ENCODE measurements at places on chromosomes 7 and 10. TPM values are rescaled to one million over a fixed set of nuclear protein-coding genes. Genes with fewer than 3 reads are reported as not detected.
A peak's percentile ranks its signal among the peaks of the same experiment; 100 is the strongest.

CAPZA2 gene
- total RNA-seq = 345 TPM

DEPP1 gene
- total RNA-seq = 254 TPM

CALCR gene
- not detected for total RNA-seq

GIMAP6 gene
- total RNA-seq = 49.2 TPM

LIPM gene
- total RNA-seq = not detected

NUPR2 gene
- total RNA-seq = 1.1 TPM

INHBA gene
- total RNA-seq = 73.3 TPM

LAMB4 gene
- not detected for total RNA-seq

UCMA gene
- not detected for total RNA-seq

ELFN1 gene
- total RNA-seq = 4.8 TPM

H2BK1 gene
- total RNA-seq = not detected

CRHR2 gene
- total RNA-seq = 1.5 TPM

VWA2 gene
- total RNA-seq = not detected

ASB15 gene
- not detected for total RNA-seq

SEMA3E gene
- 9.1 TPM for total RNA-seq

DNA sequence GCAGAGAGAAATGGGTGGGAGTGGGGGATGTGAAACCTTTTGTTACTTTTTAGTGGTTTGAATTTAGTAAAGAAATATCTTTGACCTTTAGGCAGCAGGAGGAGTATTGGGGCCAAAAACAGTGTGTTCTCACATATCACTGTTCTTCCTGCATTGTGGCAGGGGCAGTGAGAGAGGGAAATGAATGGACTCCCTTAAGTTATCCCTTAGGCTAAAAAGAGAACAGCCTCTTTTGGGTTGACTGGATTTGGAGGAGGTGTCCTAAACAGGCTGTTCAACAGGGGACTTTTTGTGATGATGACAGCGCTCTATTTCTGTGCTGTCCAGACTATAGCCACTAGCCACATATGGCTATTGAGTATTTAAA lies 22.3 kb downstream of the ZNF775 start:
- no peak for DNase-seq

DNA sequence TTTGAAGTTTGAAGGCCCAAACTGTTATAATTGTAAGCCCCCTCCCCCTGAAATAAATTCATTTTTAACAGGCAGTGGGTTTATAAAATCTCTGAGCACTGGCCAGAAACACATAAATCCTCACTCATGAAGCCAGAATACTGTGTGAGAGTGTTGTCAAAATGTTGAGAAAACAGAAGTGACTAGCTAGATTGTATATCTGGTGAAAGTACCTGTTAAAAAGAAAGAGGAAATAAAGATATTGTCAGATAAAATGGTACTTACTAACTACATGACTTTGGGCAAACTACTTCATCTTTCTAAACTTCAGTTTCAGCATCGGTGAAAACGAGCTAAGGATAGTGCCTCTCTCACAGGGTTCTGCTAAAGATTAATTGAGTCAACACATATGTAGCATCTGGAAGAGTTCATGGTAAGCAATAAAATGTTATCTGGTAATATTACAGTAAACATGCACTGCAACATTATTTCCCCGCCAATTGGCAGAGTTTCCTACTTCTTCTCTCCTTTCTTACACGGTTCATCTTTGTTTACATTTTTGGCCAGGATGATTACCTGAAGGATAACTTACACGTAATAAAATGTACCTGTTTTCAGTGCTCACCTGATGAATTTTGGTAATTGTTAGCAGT lies 202.5 kb upstream of the CHRM2 start:
- no peak for DNase-seq

GRCh38 chr7:155951554-155952158 lies 139.4 kb upstream of the SHH start:
- no peak for DNase-seq

DNA sequence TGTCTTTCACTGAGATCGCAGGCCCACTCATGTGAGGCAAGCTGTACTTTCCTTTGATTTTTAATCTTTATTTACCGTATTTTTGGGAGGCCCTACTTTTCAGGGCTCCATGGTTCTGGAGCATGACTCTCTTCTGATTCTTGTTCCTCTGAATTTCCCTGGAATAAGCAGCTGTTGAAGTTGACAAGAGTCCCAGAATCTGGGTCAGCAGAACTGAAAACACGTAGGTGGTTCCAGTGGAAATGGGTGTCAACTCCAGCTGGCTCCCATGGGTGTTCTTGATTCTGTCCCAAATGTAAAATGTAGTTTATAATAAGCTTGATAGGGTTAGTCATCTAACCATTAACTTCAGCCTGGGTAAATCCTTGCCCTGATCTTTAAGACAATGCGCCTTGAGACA lies 409.4 kb downstream of the GATA3 start:
- no peak for DNase-seq

DNA sequence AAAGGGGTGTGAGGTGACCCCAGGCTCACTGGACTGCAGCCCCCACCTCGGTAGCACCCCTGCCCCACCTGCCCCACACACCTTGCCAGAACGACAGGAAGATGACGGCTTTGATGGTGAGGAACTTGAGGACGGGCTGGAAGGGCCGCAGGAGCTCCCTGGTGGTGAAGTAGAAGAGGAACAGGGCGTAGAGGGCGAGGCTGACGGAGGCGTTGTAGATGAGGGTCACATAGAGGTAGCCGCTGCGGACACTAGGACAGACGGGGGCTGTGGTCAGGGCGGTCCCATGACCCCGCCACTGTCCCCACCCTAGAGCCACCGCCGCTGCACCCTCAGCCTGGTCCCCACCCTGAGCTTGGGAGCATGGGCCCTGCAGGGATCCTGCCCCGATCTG lies 7.6 kb downstream of the TMEM184A start:
- DNase-seq = no peak

DNA sequence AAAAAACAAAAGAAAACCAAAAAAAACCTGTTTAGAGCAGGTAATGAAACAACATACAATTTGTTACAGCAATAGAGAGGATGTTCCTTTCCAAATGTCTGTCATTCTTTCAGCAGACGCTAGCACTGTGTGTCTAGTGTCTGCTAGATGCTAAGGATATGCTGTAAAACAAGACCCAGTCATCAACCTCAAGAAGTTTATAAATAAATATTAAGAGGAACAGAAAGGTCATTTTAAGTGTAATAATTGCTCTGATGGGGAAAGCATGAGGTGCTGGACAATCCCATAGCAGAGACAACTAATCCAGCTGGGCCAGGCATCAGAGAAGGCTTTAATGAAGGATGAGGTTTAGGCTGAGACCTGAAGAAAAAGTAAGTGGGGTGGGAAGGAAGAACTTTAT lies 23.3 kb upstream of the ASCC1 start:
- no peak for DNase-seq

DNA sequence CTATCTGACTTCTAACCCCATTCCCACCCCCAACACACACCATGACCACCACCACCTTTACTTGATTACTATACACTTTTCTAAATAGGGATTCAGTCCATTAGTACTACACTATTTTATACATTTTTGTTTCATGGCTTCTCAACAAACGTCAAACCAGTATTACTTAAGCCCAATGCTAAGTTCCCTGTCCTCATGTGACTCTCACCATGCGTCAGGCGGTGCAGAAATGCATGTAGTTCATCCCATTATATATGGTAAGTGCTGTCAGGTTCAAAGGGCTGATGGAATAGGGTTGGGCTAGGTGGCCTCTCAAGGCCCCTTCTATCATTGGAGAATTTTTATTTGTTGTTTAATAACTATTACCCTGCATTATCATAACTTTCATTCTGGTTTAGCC lies 19.5 kb upstream of the VPS41 start:
- DNase-seq = no peak

DNA sequence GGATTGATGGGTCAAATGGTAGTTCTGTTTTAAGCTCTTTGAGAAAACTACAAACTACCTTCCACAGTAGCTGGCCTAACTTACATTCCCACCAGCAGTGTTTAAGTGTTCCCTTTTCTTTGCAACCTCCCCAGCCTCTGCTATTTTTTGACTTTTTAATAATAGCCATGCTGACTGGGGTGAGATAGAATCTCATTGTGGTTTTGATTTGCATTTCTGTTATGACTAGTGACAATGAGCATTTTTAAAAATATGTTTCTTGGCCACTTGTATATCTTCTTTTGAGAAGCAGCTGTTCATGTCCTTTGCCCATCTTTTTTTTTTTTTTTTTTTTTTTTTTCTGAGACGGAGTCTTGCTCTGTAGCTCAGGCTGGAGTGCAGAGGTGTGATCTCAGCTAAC lies 155.2 kb upstream of the BMPER start:
- DNase-seq = no peak

- DNase-seq = no peak
Observed at GRCh38 chr7:131637859-131638258, 81.4 kb upstream of the PODXL start.

DNA sequence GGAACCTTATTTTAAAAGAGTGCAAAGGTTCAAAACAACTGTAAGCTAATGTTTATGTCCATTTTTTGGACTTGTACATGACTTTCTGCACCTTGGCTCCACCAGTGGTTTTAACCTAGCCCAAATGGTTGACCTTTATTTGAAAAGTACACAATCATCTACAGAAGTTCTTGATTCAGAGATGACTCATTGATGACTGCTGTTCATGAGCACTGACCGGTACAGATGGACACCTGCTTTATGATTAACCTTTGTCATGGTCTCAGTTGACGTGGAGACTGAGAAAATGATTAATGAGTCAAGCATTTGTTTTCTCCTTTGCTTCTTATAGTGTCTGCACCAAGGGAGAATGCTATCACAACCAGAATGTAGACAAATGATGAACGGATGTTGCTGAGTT lies 55.7 kb upstream of the PTER start:
- DNase-seq = no peak

GRCh38 chr10:108850138-108850854 lies 1073.0 kb downstream of the XPNPEP1 start:
- DNase-seq = no peak

DNA sequence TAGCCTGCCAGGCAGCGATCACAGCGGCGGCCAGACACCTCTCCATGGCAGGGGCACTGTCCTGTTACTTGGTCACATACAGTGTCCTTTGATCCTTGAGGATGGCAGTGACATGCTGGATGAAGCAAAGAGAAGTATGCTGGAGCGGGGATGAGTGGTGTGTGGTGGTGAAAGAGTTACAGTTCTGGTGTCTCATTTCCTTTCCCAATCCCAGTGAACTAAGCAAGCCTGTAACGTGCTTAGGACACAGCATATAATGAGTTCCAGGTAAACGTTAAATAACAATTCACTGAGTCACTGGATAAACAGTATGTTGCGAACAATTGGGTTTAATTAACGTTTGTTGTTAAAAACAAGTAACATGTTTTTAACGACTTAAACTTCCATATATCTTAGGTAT lies 63.5 kb upstream of the LAMB1 start:
- no peak for DNase-seq

GRCh38 chr7:101370836-101371235 lies 8.2 kb downstream of the COL26A1 start:
- no peak for DNase-seq

DNA sequence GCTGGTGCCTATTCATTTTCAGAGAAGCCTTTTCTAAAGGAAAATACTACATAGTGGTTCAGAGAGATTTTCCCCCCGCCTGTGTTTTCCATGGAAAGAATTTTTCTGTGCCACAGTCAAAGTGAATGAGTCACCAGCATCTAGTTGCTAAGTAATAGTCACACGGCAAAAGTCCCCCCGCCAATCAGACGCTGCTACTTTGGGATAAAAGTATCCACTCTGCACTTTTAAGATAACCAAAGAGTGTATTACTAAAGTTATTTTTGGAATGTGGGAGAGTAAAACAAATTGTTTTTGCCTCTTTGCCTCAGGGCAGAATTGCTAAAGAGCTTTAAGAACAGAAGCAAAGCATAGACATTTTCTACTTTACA lies 23.5 kb downstream of the ABLIM1 start:
- peak; percentile 87 for DNase-seq

GRCh38 chr7:16734148-16734726 lies 19.3 kb upstream of the TSPAN13 start:
- DNase-seq = no peak

- DNase-seq = peak; percentile 62
Observed at GRCh38 chr10:113788604-113789083, 37.2 kb downstream of the PLEKHS1 start.

DNA sequence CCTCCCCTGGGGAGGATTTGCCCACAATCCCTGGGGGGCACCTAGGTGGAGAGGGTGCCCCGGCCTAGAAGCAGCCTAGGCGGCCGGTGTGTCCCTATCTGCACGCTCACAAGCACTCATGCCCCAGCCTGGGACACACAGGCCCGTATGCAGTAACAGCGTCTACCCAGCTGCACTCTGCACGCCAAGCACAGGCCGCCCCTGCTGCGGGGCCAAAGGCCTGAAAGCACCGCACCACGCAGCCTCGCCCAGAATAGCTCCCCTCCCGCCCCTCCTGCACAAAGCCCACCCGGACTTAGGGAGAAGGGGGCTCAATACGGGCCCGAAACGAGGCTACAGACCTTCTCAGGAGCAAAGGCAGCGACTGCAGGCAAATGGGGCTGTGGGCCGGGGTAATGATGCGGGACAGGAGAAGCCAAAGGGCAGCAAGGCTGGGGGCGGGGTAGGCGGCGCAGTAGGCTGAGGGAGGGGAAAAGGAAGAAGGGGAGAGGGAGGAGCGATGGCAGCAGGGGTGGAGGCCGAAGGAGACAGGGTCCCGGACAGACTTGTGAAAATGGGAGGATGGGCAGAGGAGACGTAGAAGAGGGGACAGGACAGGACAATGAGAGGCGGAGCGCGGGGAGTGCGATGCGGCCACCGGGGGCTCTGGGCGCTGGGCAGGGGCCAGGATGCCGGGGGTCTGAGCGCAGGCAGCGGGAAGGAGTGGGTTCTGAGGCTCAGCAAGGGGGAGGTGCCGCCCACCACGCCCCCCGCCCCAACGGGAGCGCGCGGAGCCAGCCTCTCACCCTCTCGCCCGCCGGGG lies 544 bp downstream of the GPRIN2 start:
- peak; percentile 53 for DNase-seq

- peak; percentile 50 for DNase-seq
Observed at GRCh38 chr7:2764621-2765020, 76.6 kb downstream of the AMZ1 start.

Data from aorta (tissue), 5 donors.